ENCODE measurements at places on chromosomes 16 and 17.

DNA sequence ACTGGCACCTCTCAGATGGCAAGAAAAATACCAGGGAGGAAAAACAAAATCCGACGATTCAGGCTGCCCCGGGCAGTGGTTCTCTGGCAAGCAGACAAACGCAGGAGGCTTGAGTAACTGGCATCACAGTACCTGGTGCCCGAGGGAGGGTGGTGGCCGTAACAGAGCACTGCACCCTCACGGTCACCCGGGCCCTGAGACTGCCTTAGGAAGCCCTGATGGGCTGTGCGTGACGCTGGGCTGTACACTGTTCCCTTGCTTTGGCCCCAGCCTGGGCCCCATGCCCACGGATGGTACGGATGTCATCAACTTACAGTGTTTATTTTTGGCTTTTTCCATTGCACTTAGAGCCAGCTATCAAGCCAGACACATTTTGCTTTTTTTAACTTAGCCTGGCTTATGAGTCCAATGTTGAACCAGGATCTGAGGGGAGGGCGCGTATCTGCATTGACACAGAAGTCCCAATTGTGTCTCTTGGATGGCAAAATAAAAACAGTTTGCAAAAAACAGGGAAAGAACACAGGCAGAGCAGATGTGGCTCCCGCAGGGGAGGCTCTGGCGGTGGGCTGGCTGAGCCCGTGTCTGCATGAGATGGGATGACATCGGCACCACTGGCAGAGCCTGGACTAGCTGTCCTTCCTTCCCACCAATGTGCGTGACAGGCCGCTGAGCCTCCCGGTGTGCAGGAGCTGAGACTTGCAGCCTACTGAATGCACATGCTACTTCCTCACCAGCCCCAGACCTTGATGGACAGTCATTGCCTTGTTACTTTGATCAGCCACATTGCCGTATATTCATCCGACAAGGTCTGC lies 287.7 kb downstream of the FOXL1 start:
- DNase-seq = no peak

- DNase-seq = peak; percentile 52
Observed at GRCh38 chr16:88527186-88527936, 42.8 kb upstream of the ZC3H18 start.

- no peak for DNase-seq
Observed at GRCh38 chr16:22973522-22973921, 159.6 kb downstream of the HS3ST2 start.

DNA sequence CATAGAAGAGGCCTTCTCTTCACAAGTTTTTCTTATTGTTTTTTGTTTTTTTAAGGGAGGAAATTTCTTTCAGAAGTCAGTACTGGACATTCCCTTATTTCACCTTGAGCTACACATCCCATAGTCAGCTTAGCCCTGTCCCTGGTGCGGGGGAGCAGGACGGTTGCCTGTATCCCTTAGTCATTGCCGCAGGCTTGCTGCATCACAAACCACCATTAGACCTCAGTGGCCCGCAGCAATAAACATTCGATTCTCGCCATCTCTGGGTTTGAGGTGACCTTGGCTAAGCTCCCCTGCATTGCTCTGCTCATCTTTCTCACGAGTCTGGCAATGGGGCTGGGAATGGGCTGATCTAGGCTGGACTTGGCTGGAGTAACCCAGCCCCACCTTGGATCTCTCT lies 692.5 kb downstream of the WWOX start:
- DNase-seq = no peak

- no peak for DNase-seq
Observed at GRCh38 chr17:45759761-45760160, 24.4 kb upstream of the CRHR1 start.

DNA sequence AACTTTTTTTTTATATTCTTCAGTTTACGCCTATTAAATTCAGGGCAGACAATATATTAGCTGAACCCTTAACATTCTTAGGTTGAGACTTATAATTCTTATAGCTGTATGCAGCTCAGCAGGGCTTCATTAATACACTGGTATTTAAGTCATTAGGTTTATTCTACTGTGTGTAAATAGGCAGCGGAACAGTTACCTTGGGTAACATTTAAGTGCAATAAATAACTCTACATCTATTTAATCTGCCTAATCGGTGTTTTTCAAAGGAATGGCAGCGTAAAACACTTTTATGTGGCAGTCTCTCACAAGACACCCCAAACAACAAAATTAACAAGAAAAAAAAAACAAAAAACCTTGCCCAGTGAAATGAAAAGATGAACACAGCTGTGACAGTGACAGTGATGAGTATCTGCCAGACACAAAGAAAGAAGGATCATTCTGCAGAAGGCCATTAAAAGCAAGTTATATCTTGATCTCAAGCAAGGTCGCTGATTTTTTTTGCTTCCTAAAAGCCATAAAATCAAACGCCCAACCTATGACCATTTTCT lies 32.6 kb downstream of the KCNJ2 start:
- no peak for DNase-seq

DNA sequence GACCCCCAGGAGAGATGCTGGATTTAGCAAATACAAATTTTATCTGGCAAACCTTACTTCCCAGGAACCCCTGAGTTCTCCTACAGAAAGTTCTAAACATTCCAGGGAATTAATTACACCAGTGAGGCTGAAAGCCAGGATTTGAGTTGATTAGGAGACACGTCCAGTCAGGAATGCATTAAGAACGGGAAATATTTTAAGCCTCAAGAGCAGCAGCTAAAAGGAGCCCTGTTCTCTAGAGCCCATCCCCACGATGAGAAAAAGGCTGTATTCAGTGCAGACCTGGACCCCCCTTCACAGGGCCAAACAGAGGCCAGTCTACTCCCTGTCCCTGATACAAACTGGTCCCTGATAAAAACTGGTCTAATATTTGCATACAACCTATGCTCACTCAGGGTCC lies 55.0 kb downstream of the VAT1L start:
- no peak for DNase-seq

DNA sequence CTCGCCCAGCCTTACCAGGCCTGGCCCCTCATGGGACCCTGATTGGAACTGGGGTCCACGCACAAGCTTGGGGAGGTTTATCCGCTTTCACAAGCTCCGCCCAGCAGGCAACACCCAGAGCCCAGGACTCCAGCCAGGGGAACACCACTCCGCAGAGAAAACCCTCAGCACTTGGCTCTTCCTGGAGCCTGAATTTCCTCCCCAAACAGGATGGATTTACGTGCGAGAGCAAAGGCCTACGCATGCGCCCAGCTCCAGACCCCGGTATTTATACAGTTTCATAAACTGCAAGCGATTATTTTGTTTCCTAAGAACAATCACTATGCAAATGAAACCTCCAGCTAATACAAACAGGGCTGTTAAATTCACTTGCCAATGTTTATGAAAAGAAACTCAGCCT lies 22.8 kb downstream of the ZNF423 start:
- DNase-seq = no peak

GRCh38 chr17:57085448-57086068 lies 512 bp downstream of the AKAP1 start:
- DNase-seq = peak; percentile 32

GRCh38 chr16:30076276-30076791 lies 540 bp downstream of the PPP4C start:
- no peak for DNase-seq

DNA sequence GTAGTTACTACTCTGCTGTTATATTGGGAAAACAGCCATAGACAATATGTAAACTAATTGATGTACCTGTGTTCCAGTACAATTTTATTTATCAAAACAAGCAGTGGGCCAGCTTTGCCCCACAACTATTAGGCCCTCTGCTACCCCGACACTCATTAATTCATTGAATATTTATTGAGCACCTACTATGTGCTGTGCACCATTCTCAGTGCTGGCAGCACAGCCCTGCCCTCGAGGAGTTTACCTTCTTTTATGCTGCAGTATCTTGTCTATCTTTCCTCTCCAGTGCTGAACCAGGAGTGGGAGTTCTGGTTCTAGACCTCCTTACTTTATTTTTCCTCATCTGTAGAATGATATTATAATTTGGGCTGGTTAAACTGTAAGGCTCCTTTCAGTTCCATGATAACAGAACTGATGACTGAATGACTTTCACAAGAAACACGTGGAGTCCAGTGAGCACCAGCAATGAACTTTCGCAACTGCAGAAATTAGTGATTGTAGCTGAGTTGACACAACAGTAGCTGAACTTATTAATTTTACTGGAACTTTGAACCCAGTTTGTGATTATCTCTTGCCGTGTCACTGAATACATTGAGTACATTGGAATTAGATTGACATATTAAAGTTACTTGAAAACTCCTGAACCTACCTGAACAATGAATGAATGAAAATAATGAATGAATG lies 2.4 kb downstream of the GOSR2 start:
- no peak for DNase-seq

DNA sequence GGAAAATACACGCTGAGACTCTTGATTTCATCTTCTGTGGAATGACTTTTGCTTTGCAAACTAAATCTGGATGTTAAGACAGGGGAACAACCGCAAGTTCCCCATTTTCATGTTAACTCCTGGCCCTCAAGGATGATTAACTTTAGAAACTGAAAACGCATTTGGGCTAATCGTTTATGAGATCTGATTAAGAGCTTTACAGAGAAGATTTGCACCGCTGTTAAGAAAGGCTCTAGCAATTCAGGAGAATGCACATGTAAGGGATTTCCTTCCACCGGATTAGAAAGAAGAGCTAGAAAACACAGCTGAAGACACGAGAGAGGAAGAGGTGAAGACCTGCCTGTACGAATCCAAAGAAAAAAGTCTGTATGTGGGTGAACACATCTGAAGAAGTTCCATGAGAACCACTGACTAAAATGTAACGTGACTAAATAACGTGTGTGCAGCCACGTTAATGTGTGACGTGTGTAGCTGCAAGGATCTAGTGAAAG lies 106.4 kb downstream of the YPEL2 start:
- DNase-seq = peak; percentile 43

GRCh38 chr17:60159479-60159866 lies 9.7 kb downstream of the CA4 start:
- DNase-seq = no peak

GRCh38 chr17:5644065-5644464 lies 59.8 kb upstream of the NLRP1 start:
- DNase-seq = no peak

- no peak for DNase-seq
Observed at GRCh38 chr16:12449795-12450194, 353.9 kb downstream of the CPPED1 start.

DNA sequence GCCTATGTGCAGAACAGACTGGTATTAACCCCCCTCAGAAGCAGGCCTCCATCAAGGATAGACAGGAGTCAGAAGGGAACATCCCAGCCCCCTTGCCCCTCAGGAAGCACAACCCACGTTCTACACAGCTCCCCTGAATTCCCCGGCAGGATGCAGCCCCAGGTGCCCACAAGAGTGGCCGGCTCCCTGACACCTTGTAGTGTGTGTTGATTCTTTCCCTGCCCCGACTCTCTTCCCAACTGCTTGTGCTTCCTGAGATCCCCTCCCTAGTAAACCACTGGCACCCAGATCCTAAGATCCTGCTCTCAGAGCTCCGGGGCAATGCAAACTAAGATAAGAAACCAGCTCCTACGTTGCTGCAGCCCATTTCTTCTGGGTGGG lies 34.8 kb upstream of the LITAF start:
- no peak for DNase-seq

DNA sequence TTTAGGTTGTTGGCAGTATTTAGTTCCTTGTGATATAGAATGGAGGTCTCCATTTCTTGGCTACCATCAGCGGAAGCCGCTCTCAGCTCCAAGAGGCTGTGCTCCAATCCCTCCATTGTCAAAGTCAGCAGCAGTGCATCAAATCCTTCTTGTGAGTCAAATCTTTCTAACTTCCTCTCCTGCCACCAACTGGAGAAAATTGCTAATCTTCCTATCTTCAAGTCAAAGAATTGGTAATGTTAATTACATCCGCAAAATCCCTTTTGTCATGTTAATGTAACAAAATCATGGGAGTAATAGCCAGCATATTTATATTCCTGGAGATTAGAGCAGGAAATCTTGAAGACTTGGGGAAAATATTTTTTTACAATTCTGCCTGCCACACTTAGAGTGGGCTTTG lies 436.4 kb upstream of the DYNLRB2 start:
- no peak for DNase-seq

DNA sequence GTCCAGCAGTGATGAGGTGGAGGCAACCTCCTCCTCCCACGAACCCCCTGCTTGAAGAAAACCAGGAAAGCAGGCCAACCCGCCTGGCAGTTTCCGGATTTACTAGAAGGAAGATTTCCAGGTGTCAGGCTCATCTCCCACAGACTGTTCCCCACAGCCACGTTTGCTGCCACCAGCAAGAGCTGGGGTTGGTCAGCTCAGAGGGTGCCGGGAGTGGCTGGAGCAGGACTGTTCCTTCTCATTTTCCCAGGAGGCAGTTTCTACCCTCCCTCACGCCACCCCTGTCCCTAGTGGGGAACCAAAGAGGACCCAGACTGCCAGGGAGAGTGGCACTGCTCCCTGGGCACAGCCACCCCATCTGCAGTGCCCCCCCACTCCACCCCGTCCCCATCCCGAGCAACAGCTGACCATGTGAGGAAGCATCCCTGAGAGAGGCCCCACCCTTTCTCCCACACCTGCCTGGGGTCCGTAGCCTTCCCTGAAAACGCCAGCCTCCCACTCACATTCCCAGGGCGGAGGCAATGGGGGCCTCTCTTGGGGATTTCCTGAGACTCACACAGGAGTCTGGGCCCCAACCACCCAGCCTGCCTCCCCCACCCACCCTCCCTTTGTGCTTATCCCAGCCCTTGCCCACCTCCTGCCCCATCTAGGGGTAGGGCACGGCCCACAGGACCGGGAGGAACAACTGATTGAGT lies 5.9 kb downstream of the KRT17 start:
- no peak for DNase-seq

- DNase-seq = no peak
Observed at GRCh38 chr16:1377406-1378010, 25.8 kb downstream of the GNPTG start.

DNA sequence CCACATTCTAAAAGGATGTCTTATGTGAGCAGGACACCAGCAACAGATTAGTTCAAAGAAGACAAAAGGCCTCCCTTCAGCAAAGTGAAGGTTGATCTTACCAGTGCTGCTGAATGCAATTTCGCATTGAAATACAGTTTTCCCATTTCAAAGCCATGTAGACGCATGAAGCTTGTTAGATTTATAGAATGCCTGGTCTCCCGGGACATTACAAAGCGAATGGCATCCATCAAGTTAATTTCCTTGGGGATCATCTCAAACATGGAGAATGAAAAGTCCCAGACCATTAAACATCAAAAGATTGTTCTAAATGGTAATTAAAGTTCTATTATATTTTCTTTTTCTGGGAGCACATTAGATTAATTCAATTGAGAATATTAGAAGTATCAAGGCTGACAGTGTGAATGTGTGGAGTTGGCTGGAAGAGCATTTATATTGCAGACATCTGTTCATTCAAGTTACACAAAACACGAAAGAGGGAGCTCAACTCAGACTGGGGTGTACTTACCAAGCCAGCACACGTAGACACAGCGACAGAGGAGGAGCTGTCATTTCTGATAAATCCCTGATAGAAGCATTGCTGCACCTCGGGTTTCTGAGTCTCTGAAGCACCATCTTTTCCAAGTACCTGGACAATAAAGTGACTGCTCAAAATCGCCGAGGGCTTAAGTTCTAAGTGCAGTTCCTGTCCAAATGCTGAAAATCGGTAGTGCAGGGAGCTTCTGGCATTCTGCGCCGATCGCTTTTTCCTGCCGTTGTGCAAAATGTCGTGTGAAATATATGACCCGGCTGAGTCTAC lies 3.8 kb downstream of the ADAMTS18 start:
- DNase-seq = no peak

GRCh38 chr16:58807276-58807675 lies 73.2 kb upstream of the GOT2 start:
- no peak for DNase-seq
